Activated CD8-positive, alpha-beta T cell treated with anti-CD3 and anti-CD28 coated beads for 36 hours (primary cell): ENCODE measurements at places on chromosomes 5 and 9. TPM values are rescaled to one million over a fixed set of nuclear protein-coding genes. Genes with fewer than 3 reads are reported as not detected.
A peak's percentile ranks its signal among the peaks of the same experiment; 100 is the strongest.

The FOXD1 gene
- 1.5 TPM for total RNA-seq

The FGF1 gene
- total RNA-seq = not detected

The PCDHGA12 gene
- total RNA-seq = not detected

- H3K4me1 ChIP-seq = no peaks in the 10 kb centered on the region
- no peak overlapping the region for H3K27ac ChIP-seq
- H3K4me3 ChIP-seq = no peak overlapping the region
- DNase-seq = no peak
- H3K27me3 ChIP-seq = no peaks in the 10 kb centered on the region
Measured at GRCh38 chr5:166329149-166329800, 1962.2 kb upstream of the WWC1 start.

- H3K27me3 ChIP-seq = peaks cover 11% of the 10 kb centered on the region
- no peaks in the 10 kb centered on the region for H3K36me3 ChIP-seq
- H3K4me3 ChIP-seq = no peak overlapping the region
- no peaks in the 10 kb centered on the region for H3K4me1 ChIP-seq
Measured at GRCh38 chr9:79977510-79978197, 405.9 kb downstream of the TLE4 start.

- H3K27ac ChIP-seq = no peak overlapping the region
- no peak overlapping the region for H3K4me3 ChIP-seq
- peaks cover 9% of the 10 kb centered on the region for H3K27me3 ChIP-seq
- no peaks in the 10 kb centered on the region for H3K4me1 ChIP-seq
- H3K36me3 ChIP-seq = no peaks in the 10 kb centered on the region
Measured at GRCh38 chr9:101337237-101337636, 47.6 kb downstream of the BAAT start.

- no peak for DNase-seq
- H3K4me1 ChIP-seq = no peaks in the 10 kb centered on the region
- H3K4me3 ChIP-seq = no peak overlapping the region
- no peaks in the 10 kb centered on the region for H3K36me3 ChIP-seq
Measured at GRCh38 chr5:167770461-167770860, 521.0 kb upstream of the WWC1 start.

GRCh38 chr9:91734371-91734981 lies 215.6 kb downstream of the ROR2 start:
- H3K4me3 ChIP-seq = no peak overlapping the region
- H3K27me3 ChIP-seq = peaks cover 6% of the 10 kb centered on the region
- H3K36me3 ChIP-seq = no peaks in the 10 kb centered on the region
- DNase-seq = peak; percentile 73

- H3K27me3 ChIP-seq = no peaks in the 10 kb centered on the region
- H3K4me3 ChIP-seq = peak overlapping the region; percentile 95
- H3K4me1 ChIP-seq = peaks cover 30% of the 10 kb centered on the region
- DNase-seq = no peak
- no peak overlapping the region for H3K27ac ChIP-seq
Measured at GRCh38 chr5:61163905-61164304, 1.6 kb upstream of the SMIM15 start.
